CD8-positive, alpha-beta memory T cell (primary cell): ENCODE measurements at places on chromosomes 2 and 18. TPM values are rescaled to one million over a fixed set of nuclear protein-coding genes. Genes with fewer than 3 reads are reported as not detected.

The MPP4 gene
- not detected for total RNA-seq

The CRYGC gene
- not detected for total RNA-seq

The ZNF513 gene
- total RNA-seq: 9.2 TPM

The SIGLEC15 gene
- total RNA-seq: not detected

The HMSD gene
- total RNA-seq: 9.8 TPM

The SOX11 gene
- not detected for total RNA-seq

The ANKRD62 gene
- total RNA-seq: not detected

The PPM1G gene
- total RNA-seq: 191 TPM

The ZNF892 gene
- 4.7 TPM for total RNA-seq

The GALR1 gene
- not detected for total RNA-seq

The COL3A1 gene
- 0.07 TPM for total RNA-seq

The BOLA3 gene
- 133 TPM for total RNA-seq

The ADAM23 gene
- 0.55 TPM for total RNA-seq

The MATN3 gene
- total RNA-seq: not detected

The HOXD12 gene
- total RNA-seq: not detected

The CHRNG gene
- total RNA-seq: not detected

The CGREF1 gene
- total RNA-seq: 2.7 TPM

The ABCG5 gene
- not detected for total RNA-seq

The SGPP2 gene
- 6.5 TPM for total RNA-seq

The TUBA4B gene
- total RNA-seq: not detected

The ANKRD29 gene
- not detected for total RNA-seq

The KIAA2012 gene
- total RNA-seq: not detected

The PSMA8 gene
- total RNA-seq: 1.4 TPM

The SPC25 gene
- total RNA-seq: 27.7 TPM

The PLEK gene
- 21.3 TPM for total RNA-seq

The LRRTM1 gene
- total RNA-seq: not detected

The TTLL4 gene
- 44.2 TPM for total RNA-seq

The DIS3L2 gene
- total RNA-seq: 29.5 TPM

The MRPS5 gene
- total RNA-seq: 69.0 TPM

The EVX2 gene
- not detected for total RNA-seq

The AGXT gene
- not detected for total RNA-seq

The INO80D gene
- 20.7 TPM for total RNA-seq
